ENCODE measurements at places on chromosomes 1 and 21.

DNA sequence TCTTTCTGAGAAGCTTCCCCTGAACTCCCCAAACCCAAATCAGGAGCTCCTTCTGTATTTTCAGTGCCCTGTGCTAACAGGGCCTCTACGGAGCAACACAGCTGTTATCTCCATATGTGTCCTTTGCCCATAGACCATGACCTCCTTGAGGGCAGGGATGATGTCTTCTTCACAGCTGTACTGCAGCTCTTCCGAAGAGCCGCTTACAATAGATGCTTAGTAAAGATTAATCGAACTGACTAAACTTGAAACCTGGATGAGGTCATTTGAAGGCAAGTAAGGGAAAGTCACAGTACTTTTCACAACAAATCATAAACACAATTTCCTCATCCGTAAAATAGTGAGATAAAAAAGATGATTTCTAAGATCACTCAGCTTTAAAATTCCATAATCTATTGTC, 4.4 kb upstream of the KCNN3 start:
- DNase-seq, result no peak

GRCh38 chr21:15221799-15222386, 157.1 kb upstream of the NRIP1 start:
- DNase-seq, result peak; percentile 86

GRCh38 chr1:6052543-6053205, 7.0 kb downstream of the KCNAB2 start:
- peak; percentile 68 for DNase-seq

- DNase-seq, result peak; percentile 53
Measured at GRCh38 chr1:186722711-186723309, 42.6 kb upstream of the PTGS2 start.

DNA sequence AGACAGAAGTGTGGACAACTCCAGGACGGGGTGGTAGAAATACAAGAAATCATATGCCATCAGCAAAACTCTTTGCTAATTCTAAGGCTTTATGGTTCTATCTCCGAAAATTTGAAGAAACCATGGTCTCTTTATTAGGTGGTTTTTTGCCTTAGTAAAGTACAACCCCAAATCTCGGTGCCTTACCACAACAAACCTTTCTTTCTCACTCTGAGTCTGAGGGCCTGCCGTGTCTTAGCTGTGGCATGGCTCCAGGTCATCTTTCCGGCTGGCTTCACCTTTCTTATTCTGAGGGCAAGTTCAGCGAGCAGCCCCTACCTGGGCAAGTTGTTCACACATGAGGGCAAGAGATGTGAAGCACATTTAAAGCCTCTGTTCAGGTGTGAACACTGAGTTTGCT, 280.6 kb downstream of the TTLL7 start:
- no peak for DNase-seq

GRCh38 chr1:53016705-53017104, 45.3 kb upstream of the PODN start:
- peak; percentile 60 for DNase-seq

GRCh38 chr1:151134991-151135390, 11.4 kb downstream of the SEMA6C start:
- no peak for DNase-seq

- no peak for DNase-seq
Measured at GRCh38 chr1:1240822-1241587, 5.5 kb downstream of the C1QTNF12 start.

GRCh38 chr1:204974327-204974726, 68.7 kb upstream of the CNTN2 start:
- DNase-seq, result no peak

DNA sequence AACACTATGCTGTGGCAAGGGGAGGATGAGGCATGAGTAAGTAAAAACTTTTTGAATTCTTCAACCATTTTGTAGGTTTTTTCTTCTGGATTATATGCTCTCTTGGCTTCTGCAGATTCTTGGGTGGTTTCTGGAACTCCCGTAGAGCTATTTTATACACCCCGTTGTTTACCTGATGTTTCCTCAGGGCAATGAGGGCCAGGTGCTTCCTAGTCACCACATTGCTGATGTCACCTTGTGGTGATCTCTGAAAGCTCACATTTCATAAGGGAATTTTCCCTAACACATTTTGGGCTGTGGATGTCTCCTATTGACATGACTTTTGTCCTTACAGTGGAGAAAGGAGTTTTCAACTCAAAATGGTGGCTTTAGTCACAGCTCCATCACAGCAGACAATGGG, 356.6 kb downstream of the PLA2G4A start:
- DNase-seq, result no peak

GRCh38 chr1:184294101-184294500, 92.7 kb upstream of the C1orf21 start:
- DNase-seq, result no peak

DNA sequence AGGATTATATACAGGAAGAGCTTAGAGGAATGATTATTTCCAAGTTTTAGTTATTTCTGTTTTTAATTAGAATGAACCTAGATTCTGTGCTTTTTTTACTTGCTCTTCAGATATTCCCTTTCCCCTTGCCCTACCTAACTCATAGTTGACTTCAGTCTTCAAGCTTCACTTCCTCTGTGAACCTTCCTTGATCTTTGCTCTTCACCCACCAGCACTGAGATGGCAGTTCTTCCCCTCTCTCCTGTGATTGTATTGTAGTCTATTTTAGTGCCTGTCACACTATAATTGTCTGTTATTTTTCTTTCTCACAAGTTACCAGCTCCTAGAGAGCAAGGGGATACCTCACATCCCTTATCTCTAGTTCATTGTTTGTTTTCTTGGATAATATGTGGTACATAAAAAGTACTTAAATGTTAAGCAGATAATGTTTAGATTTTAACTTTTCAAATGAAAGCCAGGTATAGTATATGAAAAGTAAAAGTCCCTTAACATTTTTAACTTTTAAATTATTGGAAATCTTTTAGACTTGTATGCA, 33.2 kb downstream of the KCTD3 start:
- DNase-seq, result no peak

DNA sequence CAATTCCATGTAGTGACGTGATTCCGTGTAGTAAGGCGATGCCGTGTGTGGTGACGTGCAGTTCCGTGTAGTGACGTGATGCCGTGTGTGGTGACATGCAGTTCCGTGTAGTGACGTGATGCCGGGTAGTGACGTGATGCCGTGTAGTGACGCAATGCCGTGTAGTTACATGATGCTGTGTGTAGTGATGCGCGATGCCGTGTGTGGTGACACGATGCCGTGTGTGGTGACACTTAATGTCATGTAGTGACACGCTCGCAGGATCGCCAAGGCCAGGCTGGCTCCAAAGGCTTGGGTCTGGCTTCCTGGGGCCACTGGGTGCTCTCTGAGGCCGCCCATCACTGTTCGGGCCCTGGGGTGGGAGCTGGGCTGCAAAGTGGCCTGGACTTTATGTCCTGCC, 14.2 kb downstream of the COL18A1 start:
- no peak for DNase-seq

- peak; percentile 95 for DNase-seq
Measured at GRCh38 chr21:29208682-29209059, 78.2 kb downstream of the MAP3K7CL start.

- peak; percentile 72 for DNase-seq
Measured at GRCh38 chr1:235078480-235079381, 49.9 kb downstream of the TOMM20 start.

GRCh38 chr21:32735524-32735923, 7.7 kb upstream of the SYNJ1 start:
- DNase-seq, result no peak

DNA sequence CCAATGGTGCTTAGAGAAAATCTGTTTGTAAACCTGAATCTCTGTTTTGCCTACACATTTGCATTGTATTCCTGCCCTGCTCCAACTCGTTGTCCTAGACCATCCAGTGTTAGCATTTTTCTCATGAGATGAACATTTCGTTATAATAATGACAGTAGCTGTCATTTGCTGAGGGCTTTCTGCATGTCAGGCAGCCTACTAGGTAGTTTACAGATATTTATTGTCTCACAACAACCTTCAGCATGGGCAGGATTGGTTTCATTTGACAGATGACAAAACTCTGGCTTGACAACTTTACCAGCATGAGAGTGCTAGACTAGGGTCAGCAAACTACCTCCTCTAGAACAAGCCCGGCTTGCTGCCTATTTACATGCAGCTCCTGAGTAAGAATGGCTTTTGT, 10.1 kb downstream of the ST6GALNAC3 start:
- DNase-seq, result no peak

GRCh38 chr21:19322360-19322759, 918.8 kb upstream of the TMPRSS15 start:
- DNase-seq, result peak; percentile 3

DNA sequence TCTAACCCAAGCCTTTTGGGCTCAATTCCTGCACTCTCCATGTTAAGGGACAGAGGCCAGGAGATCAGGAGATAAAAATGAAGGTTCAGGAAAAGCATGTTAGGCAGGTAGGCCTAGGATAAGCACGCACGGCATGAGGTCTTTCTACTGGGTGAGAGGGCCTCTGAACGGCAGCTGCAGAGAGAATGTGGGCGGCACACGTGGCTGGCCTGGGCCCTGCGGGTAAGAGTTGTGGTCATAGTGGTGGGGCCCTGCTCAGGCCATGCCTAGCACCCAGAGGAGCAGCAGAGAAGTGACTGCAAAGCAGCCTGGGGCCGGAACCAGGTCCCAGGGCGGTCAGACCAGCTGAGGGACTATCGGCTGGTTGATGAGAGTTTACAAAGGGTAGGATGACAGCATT, 7.5 kb upstream of the FOXO6 start:
- DNase-seq, result peak; percentile 23

DNA sequence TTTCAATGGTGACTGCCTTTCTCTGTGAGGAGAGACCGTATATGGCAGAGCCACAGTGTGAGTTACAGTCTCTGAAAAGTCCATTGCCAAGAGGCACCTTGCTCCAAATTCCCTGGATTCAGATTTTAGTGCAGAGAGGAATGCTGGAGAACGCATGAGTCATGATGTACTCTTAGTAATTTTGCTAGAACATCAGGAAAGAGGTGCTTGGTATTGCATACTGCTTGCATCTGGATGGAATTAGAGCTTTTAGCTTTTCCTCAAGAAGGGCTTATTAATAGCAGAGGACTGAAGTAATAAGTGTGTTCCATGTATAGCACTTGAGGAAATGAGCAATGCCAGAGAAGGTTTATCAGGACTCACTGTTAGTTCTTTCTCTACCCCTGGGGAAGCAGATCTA, 40.5 kb upstream of the AKT3 start:
- peak; percentile 31 for DNase-seq

- DNase-seq, result no peak
Measured at GRCh38 chr1:240417317-240417716, 194.6 kb downstream of the GREM2 start.

- no peak for DNase-seq
Measured at GRCh38 chr1:21244986-21245687, 45.1 kb downstream of the ECE1 start.

GRCh38 chr1:97196825-97197516, 475.4 kb downstream of the PTBP2 start:
- no peak for DNase-seq

- DNase-seq, result no peak
Measured at GRCh38 chr1:218219460-218219859, 65.6 kb upstream of the RRP15 start.
